CD4-positive, alpha-beta T cell treated with Interleukin-21 for 1 hour (primary cell): ENCODE measurements at places on chromosomes 2 and 18.
A peak's percentile ranks its signal among the peaks of the same experiment; 100 is the strongest.

DNA sequence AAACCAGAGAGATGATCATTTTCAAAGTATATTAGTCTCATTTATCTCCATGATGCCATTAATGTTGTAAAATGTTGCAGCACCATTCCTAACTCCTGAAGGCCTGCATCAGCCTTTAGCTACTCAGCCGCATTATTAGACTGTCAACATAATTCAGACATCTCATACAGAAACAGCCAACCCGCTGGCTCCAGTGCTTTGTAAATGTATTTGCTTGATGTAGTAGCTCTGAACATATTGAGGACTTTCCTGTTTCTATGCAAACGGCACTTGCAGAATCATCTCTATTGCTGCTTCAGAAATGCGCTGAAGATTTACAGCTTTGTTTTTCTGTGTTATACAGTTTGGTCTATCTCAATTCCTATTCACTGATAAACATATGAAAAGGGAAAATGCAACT is 372.2 kb downstream of the DSEL start:
- DNase-seq, result no peak

- DNase-seq, result no peak
Measured at GRCh38 chr2:36389091-36389564, 33.5 kb downstream of the CRIM1 start.

DNA sequence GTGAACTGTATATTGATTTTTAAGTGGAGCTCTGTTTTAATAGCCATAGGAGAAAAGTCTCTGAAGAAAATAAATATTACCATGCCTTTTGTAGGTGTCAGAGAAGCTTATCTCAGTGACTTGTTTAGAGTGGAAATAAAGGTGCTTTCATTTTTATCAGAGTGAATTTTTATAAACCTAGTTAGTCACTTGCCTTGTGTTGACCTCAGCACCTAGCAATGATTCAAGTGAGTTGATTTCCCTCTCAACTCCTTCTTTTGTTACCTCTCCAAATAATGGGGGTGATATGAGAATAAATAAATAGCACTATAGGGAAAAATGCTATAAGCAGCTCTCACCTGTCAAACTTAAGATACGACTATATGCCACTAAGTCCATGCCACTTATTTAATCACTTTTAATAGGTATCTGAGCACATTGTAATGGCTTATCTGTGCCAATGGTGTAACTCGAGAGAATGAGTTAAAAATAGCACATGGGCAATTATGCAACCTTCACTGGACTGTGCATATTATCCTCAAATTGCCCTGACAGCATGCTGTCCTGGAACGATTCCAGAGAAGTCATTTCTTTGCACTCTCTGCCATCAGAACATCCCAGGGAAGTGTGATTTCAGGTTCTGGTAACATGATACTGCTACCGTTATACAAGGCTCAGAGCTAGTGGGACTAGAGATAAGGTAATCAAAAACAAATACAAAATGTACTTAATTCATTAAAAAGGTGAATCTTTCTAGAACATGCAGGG is 290.8 kb downstream of the CCDC85A start:
- no peak for DNase-seq

- no peak for DNase-seq
Measured at GRCh38 chr2:62265106-62265505, 69.2 kb downstream of the B3GNT2 start.

GRCh38 chr2:219081701-219082331 is 21.1 kb upstream of the IHH start:
- DNase-seq, result no peak

DNA sequence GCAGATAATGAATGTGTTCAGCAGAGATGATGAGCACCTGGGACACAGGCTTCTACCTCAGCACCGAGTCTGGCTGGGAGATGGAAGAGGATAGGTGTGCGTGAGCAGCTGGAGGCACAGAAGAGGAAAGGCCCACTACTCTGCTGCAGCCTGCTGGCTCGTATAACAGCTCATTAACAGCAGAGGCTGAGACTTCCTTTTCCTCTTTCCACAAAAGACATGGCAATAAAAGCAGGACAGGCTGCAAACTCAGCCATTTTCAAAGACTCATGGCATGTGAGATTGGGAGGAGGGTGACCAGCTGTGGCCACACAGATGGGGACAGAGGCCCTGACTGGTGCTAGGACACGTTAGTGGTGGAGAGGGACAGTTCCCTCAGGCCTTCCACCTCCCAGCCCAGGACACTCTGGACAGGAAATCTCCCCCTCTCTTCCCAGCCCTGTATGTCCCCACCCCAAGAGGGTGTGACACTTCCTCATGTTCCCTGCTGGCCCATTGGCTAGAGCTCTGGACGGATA is 60.3 kb downstream of the CACNB4 start:
- no peak for DNase-seq

- DNase-seq, result no peak
Measured at GRCh38 chr2:120804459-120804858, 68.8 kb downstream of the GLI2 start.

GRCh38 chr2:95277246-95277906 is 3.1 kb downstream of the PROM2 start:
- DNase-seq, result no peak

GRCh38 chr2:169007356-169007755 is 23.8 kb downstream of the ABCB11 start:
- no peak for DNase-seq

GRCh38 chr2:174198846-174199564 is 49.3 kb downstream of the OLA1 start:
- DNase-seq, result no peak

DNA sequence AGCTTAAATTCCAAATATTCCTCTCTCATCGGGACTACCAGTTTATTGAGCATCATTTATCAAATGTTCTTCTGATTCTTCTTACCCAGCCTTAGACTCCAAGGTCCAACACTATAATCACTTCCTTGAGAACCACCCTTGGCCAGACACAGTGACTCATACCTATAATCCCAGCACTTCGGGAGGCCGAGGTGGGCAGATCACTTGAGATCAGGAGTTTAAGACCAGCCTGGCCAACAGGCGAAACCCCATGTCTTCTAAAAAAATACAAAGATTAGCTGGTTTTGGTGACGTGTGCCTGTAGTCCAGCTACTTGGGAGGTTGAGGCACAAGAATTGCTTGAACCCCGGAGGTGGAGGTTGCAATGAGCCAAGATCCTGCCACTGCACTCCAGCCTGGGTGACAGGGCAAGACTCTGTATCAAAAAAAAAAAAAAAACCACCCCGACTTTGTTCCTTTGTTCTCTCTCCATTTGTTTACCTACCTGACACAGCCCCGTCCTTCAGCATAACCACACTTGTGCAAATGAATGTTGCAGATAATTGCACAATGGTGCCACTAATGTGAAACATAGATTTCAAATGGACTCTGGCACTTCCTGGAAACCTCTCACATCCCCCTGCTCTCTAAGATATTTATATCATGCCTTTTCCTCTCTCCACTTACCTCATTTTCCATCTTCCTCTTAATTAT is 38.9 kb upstream of the LPIN2 start:
- DNase-seq, result peak; percentile 25

DNA sequence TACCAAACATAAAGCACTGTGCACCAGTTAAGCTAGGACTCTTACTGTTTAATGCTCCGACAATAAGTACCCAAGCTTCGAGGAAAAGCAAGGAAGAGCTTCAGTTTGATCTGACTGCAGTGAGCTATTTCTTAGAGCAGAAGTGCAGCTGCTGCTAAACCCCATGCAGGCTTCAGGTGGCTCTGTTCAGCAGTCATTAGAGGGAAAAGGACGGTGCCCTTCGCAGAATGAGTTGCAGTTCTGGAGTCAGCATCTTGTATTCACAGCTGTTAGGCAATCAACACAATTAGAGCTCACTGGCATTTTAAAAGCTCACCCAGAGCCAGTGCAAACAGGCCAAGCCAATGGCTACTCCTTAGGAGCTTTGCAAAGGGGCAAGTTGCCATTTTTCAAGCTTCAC is 1.5 kb upstream of the CERKL start:
- DNase-seq, result no peak

- no peak for DNase-seq
Measured at GRCh38 chr2:118231759-118232158, 143.5 kb downstream of the INSIG2 start.

- no peak for DNase-seq
Measured at GRCh38 chr18:42931491-42931890, 184.0 kb downstream of the RIT2 start.

GRCh38 chr2:82959727-82960126 is 1499.4 kb downstream of the SUCLG1 start:
- no peak for DNase-seq

GRCh38 chr18:6399776-6400175 is 14.9 kb downstream of the L3MBTL4 start:
- no peak for DNase-seq

DNA sequence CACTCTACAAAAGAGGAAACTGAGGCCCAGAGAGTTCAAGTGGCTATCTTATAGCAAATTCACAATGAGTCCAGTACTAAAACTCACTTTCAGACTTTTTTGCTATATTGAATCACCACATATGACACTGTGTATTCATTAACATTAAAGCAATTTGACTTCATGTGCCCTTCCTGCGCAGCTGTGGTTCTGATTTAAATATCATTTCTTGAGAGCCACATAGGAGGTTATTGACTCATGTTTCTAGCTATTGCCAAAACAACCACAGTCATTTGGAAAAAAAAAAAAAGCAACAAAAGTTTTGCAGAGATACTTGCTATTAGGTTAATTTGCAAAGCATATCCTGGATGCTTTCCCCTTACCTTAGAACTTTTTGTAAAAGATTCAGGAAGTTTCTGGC is 341.2 kb downstream of the PIK3C3 start:
- no peak for DNase-seq

GRCh38 chr2:134718023-134718816 is 580 bp downstream of the TMEM163 start:
- no peak for DNase-seq

DNA sequence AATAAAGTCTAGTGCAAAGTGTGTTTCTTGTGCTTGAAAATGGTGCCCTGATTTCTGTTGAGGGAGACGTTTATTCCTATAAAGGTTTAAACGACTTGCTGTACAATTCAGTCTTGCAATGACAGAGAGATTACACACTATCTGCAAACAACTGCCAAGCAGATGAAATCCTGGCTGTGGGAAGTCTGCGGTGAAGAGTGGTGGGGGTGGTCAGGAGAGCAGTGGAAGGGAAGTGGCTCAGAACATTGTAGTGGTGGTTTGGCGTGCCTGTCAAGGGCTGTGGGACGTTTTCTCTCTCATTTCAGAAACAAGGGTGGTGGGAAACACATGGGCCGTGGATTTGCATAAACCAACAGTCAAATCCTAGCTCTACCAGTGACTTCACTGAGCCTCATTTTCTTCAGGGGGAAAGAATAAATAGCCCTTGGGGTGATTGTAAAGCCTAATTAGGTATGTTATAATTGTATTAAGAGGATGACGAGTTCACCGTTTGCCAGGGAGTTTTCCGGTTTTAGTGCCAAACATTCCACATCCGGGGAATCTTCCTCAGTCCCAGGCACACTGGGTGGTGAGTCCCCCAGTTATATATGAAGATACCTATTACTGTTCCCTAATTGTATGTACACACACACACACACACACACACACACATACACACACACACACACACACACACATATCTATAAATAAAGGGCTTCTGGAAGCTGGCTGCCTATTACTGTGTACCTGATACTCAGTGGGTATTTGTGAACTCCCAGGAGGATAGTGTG is 115.0 kb downstream of the SPTBN1 start:
- peak; percentile 75 for DNase-seq

DNA sequence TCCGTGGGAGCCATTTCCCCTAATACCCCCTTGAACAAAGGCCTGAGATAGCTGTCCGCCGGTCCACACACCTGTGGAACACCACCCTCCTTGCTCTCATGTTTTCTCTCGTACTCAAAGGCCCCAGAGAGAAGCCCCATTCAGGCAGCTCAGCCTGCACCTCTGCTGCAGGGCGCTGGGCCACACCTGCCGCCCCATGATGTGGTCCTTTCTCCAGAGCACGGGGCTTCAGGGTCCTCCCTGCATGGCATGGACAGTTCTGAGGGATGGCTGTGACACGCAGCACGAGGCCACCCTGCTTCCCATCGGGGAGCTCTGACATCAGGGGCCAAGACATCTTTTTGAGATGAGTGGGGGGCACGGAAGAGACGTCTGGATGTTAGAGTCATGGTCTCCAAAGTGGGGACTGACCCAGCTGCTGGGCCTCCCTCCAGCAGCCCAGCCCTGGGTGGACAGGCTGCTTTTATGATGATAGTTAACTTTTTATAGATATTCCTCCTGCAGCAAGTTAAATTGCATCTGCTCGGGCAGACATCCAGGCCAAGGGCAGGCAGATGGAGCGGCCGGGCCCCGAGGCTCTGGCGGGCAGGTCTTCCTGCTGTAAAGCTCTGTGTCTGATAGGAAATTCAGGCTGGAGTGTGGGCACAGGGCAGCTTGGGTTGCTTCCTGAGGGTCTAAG is 56.7 kb downstream of the SDC1 start:
- DNase-seq, result no peak

DNA sequence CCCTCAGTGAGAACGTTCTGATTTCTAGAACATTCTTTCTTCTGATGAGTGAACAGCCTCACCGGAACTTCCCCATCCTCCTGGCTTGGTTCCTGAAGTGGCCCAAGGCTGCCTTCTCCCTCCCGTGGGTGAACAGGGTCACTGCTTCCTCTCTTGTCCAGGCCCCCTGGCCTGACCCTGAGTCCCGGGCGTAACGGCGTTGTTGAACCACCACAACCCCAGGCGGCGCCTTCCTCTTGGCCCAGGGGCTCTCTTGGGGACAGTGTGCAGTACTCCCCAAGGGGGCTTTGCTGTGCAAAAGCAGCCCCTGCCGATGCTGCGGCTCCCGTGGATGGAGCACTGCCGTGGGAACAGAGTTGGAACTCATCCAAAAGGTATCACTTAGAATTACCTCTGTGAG is 147.2 kb downstream of the TSN start:
- DNase-seq, result no peak

DNA sequence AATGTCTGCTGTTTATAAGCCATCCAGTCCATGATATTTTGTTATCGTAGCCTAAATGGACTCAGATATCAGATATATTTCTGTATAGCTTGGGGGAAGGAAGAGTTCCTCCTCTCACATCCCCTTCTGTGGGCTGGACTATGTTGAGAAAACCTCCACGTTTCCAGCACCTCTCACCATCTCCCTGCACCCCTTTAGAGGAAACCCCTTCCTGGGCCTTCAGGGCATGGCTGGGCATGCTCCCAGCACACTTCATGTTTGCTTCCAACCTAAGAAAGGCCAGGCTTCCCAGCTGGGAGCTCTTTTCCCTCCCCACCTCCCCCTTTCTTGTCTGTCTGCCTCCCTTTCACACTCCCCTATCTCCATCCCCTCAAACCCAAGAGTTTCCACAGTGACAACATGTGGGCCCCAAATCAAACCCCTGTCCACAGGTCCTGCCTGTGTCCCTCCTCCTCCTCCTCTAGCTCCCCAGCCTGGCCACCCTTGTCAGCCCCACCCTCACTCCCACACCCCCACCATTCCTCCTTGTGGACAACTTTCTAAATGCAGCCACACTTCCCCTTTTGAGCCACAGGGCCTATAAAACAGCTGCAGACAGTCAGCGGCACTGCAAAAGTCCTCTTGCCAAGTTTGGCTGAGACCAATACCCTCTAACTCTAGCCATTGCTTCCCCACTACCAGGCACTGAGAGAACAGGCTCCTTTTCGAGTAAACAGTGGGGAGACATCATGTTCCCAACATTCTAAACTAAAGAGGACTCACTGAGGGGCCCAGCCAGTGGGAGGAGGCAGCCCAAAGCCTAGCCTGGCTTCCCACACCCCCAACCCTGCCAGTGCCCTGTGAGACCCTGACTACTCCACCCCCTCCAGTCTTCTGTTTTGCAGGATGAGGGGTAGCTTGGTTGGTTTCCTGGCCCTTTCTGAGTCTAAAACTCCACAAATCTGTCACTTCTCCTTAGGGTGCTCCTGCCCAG is 120.5 kb downstream of the ZFP36L2 start:
- DNase-seq, result no peak

GRCh38 chr2:126978333-126978732 is 79.6 kb downstream of the TEX51 start:
- DNase-seq, result no peak
